Stimulated activated CD8-positive, alpha-beta memory T cell treated with anti-CD3 and anti-CD28 coated beads, Interleukin-2, amount 100 ng/mL, for 1 hour (primary cell): ENCODE measurements at places on chromosomes 7 and 10.

DNA sequence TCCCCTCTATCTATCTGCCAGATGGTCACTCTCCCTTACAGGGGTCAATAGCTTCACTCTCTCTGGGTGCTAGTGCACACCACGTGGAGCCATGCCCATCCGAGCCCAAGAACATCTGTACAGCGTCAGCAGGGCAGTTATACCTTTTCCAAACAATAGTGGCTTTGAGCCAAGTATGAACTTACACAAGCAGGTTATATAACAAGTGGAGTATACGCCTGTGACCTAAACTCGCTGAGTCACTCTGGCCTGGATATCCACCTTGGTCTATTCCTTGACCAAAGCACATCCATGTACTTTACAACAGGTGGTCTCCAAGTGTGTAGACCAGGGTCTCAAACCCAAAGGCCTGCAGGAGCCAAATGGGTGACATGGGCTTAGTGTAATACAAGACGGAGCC lies 20.3 kb downstream of the PLAC9 start:
- DNase-seq, result no peak

DNA sequence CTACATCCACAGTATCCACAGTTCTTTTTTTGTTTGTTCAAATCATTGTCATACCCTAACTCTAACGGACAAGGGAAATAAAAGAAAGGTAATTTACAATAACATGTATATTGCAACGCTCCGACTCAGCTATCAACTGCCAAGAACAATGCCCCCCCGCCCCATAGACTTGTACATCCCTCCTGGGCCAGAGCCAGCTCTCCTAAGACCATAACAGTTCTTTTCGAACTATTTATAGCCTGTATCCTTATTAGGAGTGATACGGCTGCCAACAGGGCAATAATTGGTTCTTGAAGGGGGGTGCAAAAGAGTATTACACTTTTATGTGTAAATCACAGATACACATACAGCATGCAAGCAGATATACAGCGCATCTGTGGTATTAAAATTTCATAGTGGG lies 495.7 kb downstream of the GALNT17 start:
- no peak for DNase-seq

DNA sequence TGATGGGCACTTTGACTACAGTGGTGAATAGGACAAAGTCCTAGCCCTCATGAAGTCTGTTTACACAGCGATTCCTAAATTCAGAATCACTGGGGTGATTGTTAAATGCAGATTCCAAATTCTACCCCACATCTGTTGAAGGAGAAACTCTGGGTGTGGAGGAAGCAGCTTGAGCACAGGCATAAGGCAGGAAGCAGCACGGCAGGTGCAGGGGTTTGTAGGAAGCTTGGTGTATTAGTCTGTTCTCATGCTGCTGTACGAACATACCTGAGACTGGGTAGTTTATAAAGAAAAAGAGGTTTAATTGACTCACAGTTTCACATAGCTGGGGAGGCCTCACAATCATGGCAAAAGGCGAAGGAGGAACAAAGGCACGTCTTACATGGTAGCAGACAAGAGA lies 5.1 kb downstream of the AKR1E2 start:
- no peak for DNase-seq

GRCh38 chr7:100586266-100587025 lies at the start of gene FBXO24:
TSS of gene FBXO24 (plus strand) at chr7:100586328. CDS start at chr7:100586626, 298 bp downstream.
- DNase-seq, result peak; percentile 98

DNA sequence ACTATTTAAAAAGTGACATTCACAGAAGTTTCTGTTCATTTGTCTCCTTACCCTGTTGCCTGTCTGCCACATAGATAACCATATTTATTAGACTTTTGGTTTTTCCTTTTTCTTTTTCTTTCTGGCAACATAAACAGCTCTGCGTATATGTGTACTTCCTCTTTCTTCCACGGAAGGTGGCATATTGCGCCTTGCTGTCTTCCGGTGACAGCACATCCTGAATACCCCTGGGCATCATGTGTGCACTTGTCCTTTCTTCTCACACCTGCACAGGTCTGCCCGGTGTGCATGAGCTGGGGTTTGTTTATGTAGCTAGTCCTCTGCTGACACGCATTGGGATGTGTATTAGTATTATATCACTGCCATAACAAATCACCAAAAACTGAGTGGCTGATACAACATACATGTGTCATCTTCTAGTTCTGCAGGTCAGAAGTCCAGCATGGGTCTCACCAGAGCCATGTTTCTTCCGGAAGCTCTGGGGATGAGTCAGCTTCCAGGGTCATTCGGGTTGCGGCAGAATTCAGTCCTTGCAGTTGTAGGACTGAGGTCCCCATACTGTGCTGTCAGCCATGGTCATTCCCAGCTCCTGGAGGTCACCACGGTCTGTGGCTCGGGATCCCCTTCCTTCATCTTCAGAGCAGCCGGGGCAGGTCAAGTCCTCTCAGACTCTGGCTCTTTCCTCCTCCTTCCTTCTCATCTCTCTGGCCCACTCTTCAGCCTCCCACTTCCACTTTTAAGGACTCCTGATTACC lies 596.0 kb upstream of the FOXK1 start:
- no peak for DNase-seq

- no peak for DNase-seq
These were observed 1059.1 kb downstream of the SORCS3 start for GRCh38 chr10:105700218-105700617.

DNA sequence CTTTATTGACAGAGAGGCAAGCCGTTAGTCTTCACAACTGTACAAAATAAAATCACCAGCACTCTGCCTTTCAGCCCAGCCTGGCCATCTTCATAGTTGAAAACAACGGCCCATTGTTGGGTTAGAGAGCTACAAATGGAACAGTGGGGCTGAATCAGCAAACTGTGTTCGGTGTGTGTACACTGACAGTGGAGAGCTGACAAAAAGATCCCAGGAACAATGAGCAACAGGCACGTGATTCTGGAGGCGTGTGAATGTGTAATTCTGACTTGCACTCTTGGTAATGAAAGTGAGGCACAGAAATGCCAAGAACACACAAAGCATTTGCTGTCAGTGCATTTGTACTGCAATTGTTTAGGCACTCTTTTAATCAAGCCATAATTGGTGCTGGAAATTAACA lies 303.7 kb downstream of the WDR11 start:
- no peak for DNase-seq

- no peak for DNase-seq
These were observed 37.0 kb upstream of the PDCD4 start for GRCh38 chr10:110834629-110835301.

DNA sequence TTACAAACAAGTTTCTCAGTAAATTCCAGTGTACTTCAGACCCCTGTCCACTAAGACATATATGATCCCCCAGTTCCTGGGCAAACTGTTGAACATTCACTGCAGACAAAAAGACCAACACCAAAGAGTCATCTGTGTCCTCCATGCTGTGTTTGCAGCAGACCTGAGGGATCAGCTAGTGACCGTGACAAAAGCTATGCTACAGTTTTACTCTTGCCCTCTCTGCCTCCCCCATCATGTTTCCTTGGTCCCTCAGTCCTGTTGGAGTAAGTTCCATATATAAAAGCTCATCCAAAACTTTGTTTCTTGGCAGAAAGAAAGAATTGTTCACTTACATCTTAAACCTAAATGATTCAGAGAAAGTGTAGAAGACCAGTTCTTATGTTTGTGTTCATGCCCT lies 56.1 kb downstream of the PODXL start:
- DNase-seq, result no peak

DNA sequence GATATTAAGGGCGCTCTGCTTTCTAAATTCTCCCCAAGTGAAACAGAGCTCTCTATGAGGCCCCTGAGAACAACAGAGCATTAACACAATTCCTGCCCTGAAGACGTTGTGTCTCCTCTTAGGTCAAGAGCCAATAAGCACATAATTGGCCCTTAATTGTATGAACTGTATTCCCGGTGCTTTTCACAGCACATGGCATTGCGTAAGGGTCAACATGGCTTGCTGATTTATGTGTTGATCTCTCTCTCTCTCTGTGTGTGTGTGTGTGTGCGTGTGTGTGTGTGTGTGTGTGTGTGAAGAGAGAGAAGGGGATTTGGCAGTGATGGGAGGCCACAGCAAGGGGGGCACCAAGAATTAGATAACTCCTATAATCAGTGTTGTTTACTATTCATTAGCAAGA lies 40.5 kb downstream of the LYZL1 start:
- DNase-seq, result no peak

DNA sequence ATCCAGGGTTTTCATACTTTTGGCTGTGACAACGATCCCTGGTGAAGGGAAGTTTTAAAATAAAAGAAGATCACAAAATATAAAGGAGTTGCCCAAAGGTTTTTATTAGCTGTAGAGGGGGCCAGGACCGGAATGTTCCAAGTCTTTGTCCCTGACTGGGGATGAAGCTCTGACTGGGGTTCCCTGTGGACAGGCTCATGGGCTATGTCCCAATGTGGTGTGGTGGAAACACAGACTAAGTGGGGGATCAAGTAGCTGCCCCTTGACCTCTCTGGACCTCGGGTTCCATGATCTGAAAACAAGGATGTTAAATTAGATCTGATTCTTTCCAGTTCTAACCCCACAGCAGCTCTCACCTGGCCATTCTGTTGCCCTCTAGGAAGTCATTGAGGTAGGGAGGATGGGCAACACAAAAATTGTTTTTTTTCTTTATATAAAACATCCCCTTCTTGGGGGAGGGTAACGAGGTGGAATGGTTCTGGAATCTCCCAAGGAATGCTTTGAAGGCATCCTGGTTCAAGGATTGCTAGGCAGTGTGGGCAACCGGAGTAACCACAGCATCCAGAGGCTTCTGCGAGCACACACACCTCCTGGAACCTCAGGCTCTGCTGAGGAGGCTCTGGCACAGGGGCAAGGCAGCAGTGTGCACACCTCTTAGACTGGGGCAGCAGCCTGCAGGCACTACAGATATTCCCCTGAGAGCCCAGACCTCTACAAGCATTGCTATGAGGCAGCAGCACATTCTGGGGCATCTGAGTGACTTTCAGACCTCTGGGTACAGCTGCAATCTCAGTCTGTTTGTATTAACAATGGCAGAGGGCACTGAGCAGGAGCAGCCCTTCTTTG lies 21.4 kb upstream of the CRYGN start:
- no peak for DNase-seq

DNA sequence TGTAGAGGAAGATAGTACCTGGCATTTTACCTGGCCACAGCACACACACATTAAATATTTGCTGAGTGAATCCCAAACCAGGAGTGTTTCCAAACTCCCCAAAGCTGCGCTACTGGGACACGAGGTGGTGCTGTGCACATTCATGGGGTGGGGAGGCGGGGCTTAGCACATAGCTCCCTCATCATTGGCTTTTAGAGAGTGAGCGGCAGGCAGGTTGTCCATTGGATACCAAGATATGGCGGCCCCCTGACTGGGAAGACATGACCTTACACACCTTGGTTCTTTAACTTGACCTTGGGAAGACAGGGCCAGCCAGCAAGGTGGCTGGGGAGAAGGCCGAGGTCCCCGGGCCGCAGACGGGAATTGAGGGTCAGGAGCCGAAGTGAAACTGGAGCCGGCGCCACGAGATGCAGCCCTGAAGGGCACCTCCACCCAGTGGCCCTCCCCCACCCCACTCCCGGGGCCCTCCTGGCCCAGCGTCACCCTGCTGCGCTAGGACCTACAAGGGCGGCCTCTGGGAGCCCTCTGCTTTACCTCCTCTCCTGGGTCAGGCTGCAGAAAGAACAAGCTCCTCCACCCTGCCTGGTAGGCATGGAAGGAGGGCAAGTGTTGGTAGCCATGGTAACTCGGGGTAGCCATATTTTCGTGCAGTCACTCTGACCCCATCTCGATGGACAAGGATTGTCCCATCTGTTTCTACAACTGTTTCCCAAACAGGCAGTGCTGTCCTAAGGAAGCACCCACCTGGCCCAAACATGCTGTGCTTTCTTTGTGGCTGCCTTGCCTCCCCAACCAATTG lies 24.0 kb downstream of the TMEM176A start:
- no peak for DNase-seq

- DNase-seq, result no peak
These were observed 5.9 kb downstream of the FEZF1 start for GRCh38 chr7:122298618-122299017.

- no peak for DNase-seq
These were observed 71.2 kb downstream of the MINPP1 start for GRCh38 chr10:87575851-87576250.

- DNase-seq, result no peak
These were observed 165.7 kb upstream of the GNAI1 start for GRCh38 chr7:79968894-79969293.

- no peak for DNase-seq
These were observed 571.9 kb downstream of the ACTR3B start for GRCh38 chr7:153331427-153331826.

GRCh38 chr10:30058570-30059132 lies 735 bp downstream of the JCAD start:
- DNase-seq, result no peak

- no peak for DNase-seq
These were observed 2.1 kb downstream of the RET start for GRCh38 chr10:43078986-43079273.
